ENCODE measurements at places on chromosomes 6 and 20.

GRCh38 chr20:35269055-35269781 lies 8.7 kb downstream of the MMP24OS start:
- peak; percentile 51 for DNase-seq

DNA sequence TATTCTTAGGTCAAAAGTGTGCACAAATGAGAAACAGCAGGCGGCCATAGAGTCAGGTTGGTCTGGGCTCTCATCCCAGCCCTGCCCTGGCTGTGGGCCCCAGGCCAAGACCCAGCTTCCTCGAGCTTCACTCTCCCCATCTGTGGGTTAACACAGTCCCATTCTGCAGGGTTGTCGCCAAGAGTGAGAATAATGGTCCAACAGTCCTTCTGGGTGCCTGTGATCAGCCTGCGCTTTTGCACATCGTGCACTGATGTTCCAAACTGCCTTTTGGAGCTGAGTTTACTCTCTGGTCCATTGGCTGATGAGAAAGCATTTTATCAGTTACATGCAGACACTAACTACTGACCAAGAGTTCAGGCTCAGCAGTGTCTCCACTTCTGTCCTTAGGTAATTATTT lies 82.6 kb downstream of the INSM1 start:
- DNase-seq: no peak

DNA sequence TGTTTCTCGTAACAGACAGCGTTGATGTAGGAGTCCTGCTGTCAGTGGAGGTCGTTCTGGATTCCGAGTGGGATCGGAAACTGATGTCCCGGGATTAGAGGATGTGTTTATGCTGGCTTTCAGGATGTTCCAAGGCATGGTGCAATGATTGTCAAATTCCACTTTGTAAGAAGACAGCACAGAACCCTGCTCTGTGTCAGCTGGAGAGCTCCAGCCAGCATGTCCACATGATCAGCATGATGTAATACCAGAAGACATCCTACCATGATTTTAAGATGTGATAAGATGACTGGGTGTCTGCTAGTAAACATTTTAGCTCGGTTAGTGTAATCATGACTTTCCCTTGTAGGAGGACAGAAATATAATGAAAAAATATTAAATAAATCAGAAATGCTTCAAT lies 20.3 kb downstream of the ENPP1 start:
- no peak for DNase-seq

DNA sequence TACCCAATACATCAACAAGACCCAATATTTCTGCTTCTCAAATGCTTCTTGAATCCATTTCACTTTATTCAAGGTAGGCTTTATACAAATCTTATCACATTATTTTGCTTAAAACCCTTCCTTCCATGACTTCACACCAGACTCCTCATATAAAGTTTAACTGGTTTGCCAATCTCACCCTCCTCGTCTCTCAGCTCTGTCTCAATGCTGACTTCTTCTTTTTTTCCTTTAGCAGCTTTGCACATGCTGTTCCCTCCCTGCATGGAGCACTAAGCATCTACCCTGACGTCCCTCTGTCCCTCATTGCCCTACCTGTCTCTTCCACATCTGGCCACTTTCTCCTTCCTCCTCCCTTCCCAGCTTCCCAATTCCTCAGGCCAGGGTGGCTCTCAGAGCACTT lies 31.4 kb downstream of the KCNK17 start:
- no peak for DNase-seq

GRCh38 chr6:12637960-12638641 lies 78.5 kb upstream of the PHACTR1 start:
- peak; percentile 29 for DNase-seq

DNA sequence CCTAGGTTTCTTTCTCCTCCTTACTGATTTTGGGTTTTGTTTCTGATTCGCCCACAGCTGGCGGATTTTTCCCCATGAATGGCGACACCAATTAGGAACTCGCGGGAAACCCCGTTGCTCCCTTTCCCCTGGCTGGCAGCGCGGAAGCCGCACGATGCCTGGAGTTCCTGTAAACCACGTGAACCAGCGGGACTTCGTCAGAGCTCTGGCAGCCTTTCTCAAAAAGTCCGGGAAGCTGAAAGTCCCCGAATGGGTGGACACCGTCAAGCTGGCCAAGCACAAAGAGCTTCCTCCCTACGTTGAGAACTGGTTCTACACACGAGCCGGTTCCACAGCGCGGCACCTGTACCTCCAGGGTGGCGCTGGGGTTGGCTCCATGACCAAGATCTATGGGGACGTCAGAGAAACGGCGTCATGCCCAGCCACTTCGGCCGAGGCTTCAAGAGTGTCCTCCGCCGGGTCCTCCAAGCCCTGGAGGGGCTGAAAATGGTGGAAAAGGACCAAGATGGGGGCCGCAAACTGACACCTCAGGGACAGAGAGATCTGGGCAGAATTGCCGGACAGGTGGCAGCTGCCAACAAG lies 3.2 kb upstream of the SEC23B start:
- no peak for DNase-seq

GRCh38 chr6:3913077-3913957 lies 64.1 kb downstream of the FAM50B start:
- DNase-seq: no peak

- no peak for DNase-seq
Observed at GRCh38 chr6:54595844-54596243, 250.7 kb upstream of the FAM83B start.

DNA sequence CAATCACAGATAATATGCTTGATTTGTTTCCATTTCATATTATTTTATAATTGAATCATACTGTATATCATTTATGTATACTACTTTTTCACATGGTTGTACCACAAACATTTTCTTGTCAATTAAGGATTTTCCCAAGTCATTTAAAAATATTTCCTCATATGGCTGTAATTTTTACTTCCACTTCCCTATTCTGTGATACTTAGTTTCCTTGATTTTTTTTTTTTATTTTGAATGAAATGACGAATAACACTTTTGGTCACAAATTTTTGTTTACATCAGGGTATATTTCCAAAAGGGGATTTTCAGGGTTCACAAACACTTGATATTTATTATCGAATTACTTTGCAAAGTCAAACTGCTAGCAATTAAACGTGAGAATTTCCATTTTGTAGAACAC lies 515.6 kb downstream of the KIF16B start:
- DNase-seq: no peak

DNA sequence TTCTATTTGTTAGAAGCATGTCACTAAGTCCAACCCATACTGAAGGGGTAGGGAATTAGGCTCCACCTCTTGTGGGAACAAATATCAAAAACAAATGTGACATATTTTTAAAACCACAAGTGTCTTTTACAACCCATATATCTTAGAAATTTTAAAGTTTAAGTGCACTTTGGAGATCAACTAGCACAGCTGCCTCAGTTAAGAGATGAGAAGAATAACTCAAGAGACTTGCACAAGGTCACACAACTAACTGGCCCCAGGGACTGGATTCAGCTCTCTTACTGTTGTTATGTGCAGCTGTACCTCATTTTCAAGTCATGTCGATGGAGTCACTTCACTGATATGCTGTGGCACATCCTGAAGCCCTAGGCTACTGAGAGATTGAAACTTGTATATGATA lies 102.9 kb upstream of the BMP2 start:
- no peak for DNase-seq

DNA sequence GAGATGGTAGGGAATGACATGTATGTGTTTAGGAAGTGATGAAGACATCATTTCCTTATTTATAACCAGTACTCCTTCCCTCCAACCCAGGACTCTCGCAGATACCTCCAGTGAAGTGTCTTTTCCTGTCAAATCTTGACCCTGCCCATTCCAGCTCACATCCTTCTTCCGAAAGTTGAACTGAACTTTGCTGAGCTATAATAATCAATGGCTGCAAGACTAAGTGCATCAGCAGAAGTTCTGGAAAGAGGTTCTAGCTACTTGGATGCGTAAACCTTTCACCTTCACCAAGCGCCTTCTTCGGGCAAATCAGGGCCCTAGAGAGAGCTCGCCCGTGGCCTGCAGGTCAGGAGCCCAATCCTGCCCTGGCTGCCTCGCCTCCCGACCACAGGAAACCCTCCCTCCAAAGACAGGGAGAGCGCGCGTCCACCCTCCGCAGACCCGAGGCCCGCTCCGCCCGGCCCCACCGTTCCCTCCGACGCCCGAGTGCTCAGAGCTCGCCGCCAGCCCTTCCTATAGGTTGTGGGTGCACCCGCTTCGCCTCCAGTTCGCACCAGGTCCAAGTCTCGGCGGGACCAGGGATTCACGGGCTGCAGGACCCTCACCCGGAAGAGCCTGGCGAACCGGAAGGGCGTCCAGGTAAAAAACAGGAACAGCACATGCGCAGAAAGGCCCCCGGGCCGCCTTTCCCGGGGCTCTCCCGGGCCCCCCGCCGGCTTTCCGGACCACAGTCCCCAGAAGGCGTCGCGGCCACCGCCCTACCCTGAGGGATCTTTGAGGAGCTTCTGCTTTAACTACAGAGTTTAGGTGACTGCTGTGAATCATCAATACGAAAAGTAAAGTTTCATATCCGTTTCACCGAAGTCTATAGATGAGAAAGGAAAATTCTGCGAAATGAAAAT lies at the start of gene ZNF334:
Gene ZNF334, minus strand, starts transcription at position 617 of the 902 bp plus-strand sequence. CDS start 1,457 bp downstream, outside the sequence.
- no peak for DNase-seq

DNA sequence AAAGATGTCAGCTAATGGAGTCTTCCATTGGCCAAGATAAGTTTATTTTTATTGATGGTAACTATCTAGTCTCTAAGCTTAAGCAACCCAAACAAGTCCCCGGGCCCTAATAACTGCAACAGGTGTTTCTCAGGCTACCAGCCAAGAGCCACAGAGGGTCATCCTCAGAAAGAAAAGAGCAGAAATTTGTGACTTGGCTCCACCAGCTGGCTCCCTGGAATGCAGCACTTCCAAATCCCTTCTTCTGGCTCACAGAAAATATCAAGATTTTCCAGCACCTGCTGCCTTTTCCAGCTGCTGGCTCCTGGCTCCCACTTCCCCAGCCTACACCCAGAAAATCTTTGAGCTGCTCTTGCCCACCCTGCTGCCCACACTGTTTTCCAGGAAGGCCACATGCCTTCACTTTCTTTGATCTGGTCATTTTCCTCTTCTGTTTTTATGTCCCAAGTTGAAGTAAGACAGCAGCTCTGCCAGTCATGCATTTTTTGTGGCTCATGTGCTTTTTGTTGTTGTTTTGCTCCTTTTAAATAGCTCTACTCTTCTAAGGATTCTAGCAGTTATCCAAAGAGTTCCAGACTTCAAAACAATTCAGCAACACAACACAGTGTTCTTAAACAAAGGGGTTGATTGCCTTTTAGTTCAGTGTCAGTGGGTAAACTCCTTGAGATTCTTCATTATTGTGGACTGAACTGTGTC lies 151.0 kb upstream of the SMLR1 start:
- DNase-seq: no peak

GRCh38 chr6:43376551-43376981 lies 7.1 kb upstream of the ZNF318 start:
- DNase-seq: no peak

DNA sequence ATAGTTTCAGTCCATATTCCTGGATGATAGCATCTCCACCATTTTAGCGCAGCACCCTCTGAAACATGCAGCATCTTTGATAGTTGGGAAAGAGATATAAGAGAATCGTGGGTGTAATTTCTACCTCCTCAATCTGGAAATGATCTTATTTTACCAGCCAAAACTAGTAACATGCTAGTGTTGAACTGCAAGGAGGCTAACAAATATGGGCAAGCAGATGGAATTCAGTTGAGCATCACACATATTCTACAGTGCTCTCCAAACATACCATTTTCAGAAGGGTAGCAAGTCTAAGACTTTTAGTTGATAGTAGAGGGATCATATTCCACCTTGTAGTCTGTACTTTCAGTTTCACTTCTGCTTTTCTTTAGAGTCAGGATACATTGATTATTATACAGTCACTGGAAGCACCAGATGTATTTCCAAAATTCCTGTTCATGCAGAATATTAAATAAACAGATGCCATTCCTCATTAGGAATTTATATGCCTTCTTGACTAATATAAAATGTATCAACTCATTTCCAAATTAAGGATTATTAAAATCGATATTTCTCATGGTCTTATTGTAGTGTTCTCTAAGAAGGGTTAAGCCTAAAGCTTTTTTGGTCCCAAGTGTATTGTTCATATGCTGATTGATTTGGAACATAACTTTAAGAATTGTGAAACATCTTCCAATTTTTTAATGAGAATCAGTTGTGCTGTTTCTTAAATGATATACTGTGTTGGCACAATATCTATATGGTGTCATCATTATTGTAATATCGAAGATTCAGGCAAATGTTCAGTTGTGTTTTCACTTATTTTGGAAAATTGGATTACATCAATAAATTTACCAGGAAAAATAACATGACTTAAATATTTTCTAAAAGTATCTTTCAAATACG lies 362.0 kb downstream of the CENPW start:
- no peak for DNase-seq

DNA sequence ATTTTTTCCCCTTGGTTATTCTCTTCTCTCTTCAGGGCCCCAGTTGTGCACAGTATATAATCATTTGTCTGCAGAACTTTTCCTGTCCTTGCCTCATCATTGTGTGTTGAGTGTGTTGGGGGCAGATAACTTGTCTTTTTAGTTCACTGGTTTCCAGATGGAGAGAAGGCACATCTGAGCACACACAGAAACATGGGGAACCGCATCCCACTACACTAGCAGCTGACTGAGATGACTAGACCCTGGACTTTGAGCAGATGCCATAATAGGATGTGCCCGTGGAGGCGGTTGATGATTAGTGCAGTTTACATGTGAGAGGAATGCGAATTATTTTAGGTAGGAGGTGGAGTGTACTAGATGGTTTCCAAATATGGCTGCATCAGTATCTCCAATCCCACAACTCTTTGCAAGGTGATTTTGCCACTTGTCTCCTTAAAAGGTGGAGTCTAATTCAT lies 26.5 kb upstream of the SH3BGRL2 start:
- no peak for DNase-seq

- DNase-seq: peak; percentile 86
Observed at GRCh38 chr6:30541515-30542403, 14.5 kb downstream of the GNL1 start.

Measured in CD4-positive, alpha-beta T cell treated with Interleukin-12 subunit alpha and Interleukin-12 subunit beta, for 1 hour (primary cell).